Activated naive CD8-positive, alpha-beta T cell treated with anti-CD3 and anti-CD28 coated beads, Interleukin-2, amount 50 U/mL, for 24 hours (primary cell): ENCODE measurements at places on chromosomes 11 and 22.

- no peak overlapping the region for H3K27ac ChIP-seq
- no peaks in the 10 kb centered on the region for H3K4me1 ChIP-seq
- no peak overlapping the region for H3K4me3 ChIP-seq
These were observed 227.1 kb upstream of the CCDC179 start for GRCh38 chr11:23087407-23087806.

GRCh38 chr22:37588546-37589215, 8.8 kb upstream of the LGALS2 start:
- no peak for DNase-seq
- H3K27ac ChIP-seq, result no peak overlapping the region
- no peak overlapping the region for H3K4me3 ChIP-seq
- H3K27me3 ChIP-seq, result peaks cover 2% of the 10 kb centered on the region
- H3K4me1 ChIP-seq, result peaks cover 8% of the 10 kb centered on the region

DNA sequence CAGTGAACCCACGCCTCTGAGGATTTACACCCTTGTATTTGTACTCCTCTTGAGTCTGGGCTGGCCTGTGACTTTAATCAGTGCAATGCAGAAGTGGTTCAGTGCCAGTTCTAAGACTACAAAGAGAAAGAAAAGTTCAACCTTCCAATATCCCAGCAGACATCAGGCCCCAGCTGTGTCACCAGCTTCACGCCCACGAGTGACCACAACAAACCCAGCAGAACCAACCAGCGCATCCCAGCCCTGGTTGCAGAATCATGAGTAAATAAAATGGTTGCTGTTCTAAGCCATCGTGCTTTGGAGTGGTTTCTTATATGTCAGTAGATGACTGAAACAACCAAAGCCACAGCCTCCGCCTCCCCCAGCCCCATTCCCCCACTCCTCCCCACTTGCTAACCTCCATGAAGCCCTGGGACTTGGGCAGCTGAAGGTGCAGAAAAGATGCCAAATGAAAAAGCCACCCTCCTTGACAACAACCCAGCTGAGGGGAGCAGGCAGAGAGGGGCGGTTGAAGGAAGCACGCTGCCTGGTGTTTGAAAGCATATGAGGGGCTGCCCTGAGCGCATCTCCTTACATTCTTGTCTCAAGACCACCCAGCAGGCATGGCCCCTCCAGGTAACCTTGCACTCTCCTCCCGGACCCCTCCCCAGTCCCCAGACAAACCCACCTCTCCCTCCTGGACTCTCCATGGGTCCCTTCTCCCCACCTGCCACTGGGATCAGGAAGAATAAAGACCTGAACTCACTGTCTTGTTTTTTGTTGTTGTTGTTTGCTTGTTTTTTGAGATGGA, 20.9 kb downstream of the TSKU start:
- peak overlapping the region; percentile 61 for H3K27ac ChIP-seq
- peaks cover 33% of the 10 kb centered on the region for H3K4me1 ChIP-seq
- H3K36me3 ChIP-seq, result no peaks in the 10 kb centered on the region
- peak; percentile 74 for DNase-seq
- peaks cover 34% of the 10 kb centered on the region for H3K27me3 ChIP-seq
- H3K4me3 ChIP-seq, result no peak overlapping the region

DNA sequence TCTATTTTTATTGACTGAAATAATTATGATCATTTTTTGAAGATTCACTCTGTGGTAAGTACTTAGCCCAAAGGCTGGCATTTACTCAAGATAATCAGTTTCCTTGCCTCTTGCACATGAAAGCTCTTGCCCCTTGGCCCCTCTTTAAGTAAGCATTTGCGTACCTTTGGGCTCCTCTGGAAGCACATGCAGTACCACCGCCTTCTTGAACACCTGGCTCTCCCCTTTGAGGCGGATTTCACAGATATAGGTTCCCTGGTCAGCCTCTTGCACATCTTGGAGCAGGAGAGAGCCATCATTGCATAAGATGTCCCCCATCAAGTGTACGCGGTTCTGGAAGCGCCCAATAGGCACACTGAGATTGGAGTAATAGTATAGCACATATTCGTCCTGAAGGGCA, 14.5 kb downstream of the JAML start:
- H3K36me3 ChIP-seq, result peaks cover 82% of the 10 kb centered on the region
- no peak for DNase-seq
- H3K27ac ChIP-seq, result no peak overlapping the region
- peaks cover 52% of the 10 kb centered on the region for H3K4me1 ChIP-seq
- no peaks in the 10 kb centered on the region for H3K27me3 ChIP-seq
- peak overlapping the region; percentile 34 for H3K4me3 ChIP-seq

DNA sequence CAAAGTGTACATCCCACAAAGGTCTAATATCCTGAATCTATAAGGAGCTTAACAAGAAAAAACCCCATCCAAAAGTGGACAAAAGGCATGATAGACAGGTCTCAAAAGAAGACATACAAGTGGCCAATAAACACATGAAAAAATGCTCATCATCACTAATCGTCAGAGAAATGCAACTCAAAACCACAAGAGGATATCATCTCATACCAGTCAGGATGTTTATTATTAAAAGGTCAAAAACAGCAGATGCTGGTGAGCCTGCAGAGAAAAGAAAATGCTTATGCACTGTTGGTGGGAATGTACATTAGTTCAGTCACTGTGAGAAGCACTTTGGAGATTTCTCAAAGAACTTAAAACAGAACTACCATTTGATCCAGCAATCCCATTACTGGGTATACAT, 12.7 kb downstream of the LGALS12 start:
- H3K36me3 ChIP-seq, result no peaks in the 10 kb centered on the region
- no peaks in the 10 kb centered on the region for H3K27me3 ChIP-seq
- no peak for DNase-seq
- no peak overlapping the region for H3K4me3 ChIP-seq
- H3K27ac ChIP-seq, result no peak overlapping the region

- H3K4me3 ChIP-seq, result no peak overlapping the region
- no peak overlapping the region for H3K27ac ChIP-seq
- peaks cover 10% of the 10 kb centered on the region for H3K27me3 ChIP-seq
- peaks cover 25% of the 10 kb centered on the region for H3K4me1 ChIP-seq
- no peaks in the 10 kb centered on the region for H3K36me3 ChIP-seq
These were observed 82.8 kb upstream of the NARS2 start for GRCh38 chr11:78657441-78657840.

DNA sequence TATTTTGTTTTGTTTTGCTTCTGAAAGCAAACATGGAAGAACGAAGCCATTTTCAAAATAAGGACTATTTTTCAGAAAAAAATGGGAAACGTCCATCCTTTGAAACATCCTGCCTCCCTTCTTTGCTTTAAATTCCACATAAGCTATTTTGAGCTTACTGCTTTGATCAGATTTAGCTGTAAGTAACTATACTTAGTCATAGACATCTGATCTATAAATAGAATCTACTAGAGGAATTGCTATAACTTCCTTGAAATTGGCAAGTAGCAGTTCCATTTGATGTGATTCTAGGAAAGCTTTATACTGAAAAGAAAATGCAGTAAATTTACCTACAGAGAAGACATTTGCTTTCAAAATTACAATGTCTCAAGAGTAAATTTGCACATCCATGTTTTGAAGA, 305.8 kb downstream of the TTC28 start:
- H3K4me1 ChIP-seq, result peaks cover 4% of the 10 kb centered on the region
- H3K27me3 ChIP-seq, result no peaks in the 10 kb centered on the region
- no peak overlapping the region for H3K27ac ChIP-seq
- no peak for DNase-seq
- no peaks in the 10 kb centered on the region for H3K36me3 ChIP-seq

GRCh38 chr11:117871160-117871559, 5.3 kb downstream of the FXYD6 start:
- peaks cover 30% of the 10 kb centered on the region for H3K27me3 ChIP-seq
- H3K4me1 ChIP-seq, result peaks cover 29% of the 10 kb centered on the region
- no peak for DNase-seq
- no peak overlapping the region for H3K27ac ChIP-seq

GRCh38 chr11:44377121-44377520, 67.2 kb upstream of the ALX4 start:
- H3K27me3 ChIP-seq, result peaks cover 11% of the 10 kb centered on the region
- H3K4me1 ChIP-seq, result no peaks in the 10 kb centered on the region
- no peaks in the 10 kb centered on the region for H3K36me3 ChIP-seq
- no peak overlapping the region for H3K27ac ChIP-seq
- no peak overlapping the region for H3K4me3 ChIP-seq

DNA sequence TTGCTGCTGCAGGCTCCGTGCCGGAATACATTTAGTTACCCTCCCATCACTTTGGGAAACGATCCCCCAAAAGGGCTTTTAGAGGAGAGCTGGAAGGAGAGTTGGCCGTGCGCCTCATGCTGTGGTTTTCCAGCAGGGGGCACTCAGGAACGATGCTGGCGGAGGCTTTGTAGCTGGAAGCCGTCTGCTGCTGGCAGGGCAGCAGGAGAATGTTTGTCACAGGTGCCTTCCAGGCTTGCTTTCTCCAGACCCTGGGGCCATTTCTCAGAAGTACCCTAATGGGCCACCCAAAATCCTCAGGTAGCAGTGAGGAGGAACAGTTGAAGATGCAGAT, 30.0 kb upstream of the CABP7 start:
- no peak overlapping the region for H3K4me3 ChIP-seq
- no peaks in the 10 kb centered on the region for H3K27me3 ChIP-seq
- H3K4me1 ChIP-seq, result no peaks in the 10 kb centered on the region
- peak; percentile 44 for DNase-seq
- H3K27ac ChIP-seq, result no peak overlapping the region

GRCh38 chr11:63670433-63671321, 499 bp downstream of the ATL3 start:
- DNase-seq, result peak; percentile 48
- peaks cover 3% of the 10 kb centered on the region for H3K36me3 ChIP-seq
- peak overlapping the region; percentile 81 for H3K4me3 ChIP-seq
- H3K27me3 ChIP-seq, result no peaks in the 10 kb centered on the region
- H3K4me1 ChIP-seq, result peaks cover 53% of the 10 kb centered on the region
- H3K27ac ChIP-seq, result peak overlapping the region; percentile 82

DNA sequence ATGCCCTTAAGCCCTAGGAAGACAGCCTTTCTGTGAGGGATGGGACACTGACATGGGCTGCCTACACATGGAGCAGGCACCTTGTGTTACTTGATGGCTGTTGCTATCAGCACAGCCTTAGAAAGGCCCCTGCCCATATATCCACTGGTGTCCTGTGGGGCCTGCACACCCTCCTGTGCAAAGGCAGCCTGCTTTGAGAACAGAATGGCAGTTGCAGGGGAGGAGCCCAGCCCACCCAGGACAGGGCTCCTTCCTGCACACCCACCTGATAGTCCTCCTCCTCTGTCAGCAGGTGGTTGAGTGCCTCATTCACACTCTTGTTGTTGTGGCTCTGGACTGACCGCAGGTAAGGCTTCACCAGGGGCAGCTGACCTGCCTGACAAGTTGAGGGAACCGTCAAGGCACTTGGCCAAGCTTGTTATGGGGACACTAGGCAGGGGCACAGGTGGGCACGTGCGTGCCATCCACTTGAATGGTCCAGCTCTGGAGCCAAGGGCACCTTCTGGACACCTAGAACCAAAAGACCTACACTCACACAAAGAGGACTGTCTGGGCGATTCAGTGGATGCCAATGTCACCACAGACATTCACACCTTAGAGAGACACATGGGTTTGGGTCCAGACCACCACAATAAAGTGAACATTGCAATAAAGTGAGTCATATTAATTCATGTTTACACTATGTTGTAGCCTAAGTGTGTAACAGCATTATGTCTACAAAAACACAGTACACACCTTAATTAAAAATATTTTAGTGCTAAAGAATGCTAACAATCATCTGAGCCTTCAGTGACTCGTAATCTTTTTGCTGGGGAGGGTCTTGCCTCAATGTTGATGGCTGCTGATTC, 9.4 kb upstream of the SLC25A1 start:
- no peak for DNase-seq
- no peaks in the 10 kb centered on the region for H3K4me1 ChIP-seq
- no peaks in the 10 kb centered on the region for H3K36me3 ChIP-seq
- no peaks in the 10 kb centered on the region for H3K27me3 ChIP-seq
- H3K4me3 ChIP-seq, result no peak overlapping the region
- no peak overlapping the region for H3K27ac ChIP-seq

DNA sequence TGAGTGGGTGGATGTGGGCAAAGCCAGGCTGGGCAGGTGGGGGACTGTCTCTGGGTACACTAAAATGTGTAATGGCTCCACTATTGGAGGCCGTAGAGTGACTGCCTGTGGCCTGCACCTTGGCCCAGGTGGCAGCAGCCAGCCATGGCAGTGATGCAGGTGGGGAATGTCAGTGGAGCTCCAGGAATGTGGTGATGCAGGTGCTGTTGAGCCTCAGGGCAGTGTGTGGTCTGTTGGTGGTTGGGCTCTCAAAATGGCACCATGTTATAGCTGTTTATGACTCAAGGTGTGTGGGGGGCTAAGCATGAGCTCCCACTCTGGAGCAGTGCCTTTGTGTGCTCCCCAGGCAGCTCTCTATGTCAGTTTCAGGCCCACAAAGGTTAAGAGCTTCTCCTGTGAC, 40.2 kb upstream of the CCDC90B start:
- peaks cover 20% of the 10 kb centered on the region for H3K27me3 ChIP-seq
- H3K27ac ChIP-seq, result no peak overlapping the region
- H3K36me3 ChIP-seq, result no peaks in the 10 kb centered on the region
- H3K4me3 ChIP-seq, result no peak overlapping the region
- no peaks in the 10 kb centered on the region for H3K4me1 ChIP-seq

GRCh38 chr11:74559110-74559933, 33.1 kb upstream of the POLD3 start:
- no peak for DNase-seq
- H3K36me3 ChIP-seq, result no peaks in the 10 kb centered on the region
- H3K4me3 ChIP-seq, result no peak overlapping the region
- H3K4me1 ChIP-seq, result no peaks in the 10 kb centered on the region
- peaks cover 4% of the 10 kb centered on the region for H3K27me3 ChIP-seq
- no peak overlapping the region for H3K27ac ChIP-seq

- no peaks in the 10 kb centered on the region for H3K36me3 ChIP-seq
- no peak overlapping the region for H3K4me3 ChIP-seq
- H3K4me1 ChIP-seq, result no peaks in the 10 kb centered on the region
- H3K27ac ChIP-seq, result no peak overlapping the region
- H3K27me3 ChIP-seq, result peaks cover 11% of the 10 kb centered on the region
These were observed 71.2 kb downstream of the KIRREL3 start for GRCh38 chr11:126929179-126930061.

GRCh38 chr11:19055016-19055415, 5.5 kb downstream of the MRGPRX2 start:
- peaks cover 9% of the 10 kb centered on the region for H3K27me3 ChIP-seq
- H3K27ac ChIP-seq, result no peak overlapping the region

DNA sequence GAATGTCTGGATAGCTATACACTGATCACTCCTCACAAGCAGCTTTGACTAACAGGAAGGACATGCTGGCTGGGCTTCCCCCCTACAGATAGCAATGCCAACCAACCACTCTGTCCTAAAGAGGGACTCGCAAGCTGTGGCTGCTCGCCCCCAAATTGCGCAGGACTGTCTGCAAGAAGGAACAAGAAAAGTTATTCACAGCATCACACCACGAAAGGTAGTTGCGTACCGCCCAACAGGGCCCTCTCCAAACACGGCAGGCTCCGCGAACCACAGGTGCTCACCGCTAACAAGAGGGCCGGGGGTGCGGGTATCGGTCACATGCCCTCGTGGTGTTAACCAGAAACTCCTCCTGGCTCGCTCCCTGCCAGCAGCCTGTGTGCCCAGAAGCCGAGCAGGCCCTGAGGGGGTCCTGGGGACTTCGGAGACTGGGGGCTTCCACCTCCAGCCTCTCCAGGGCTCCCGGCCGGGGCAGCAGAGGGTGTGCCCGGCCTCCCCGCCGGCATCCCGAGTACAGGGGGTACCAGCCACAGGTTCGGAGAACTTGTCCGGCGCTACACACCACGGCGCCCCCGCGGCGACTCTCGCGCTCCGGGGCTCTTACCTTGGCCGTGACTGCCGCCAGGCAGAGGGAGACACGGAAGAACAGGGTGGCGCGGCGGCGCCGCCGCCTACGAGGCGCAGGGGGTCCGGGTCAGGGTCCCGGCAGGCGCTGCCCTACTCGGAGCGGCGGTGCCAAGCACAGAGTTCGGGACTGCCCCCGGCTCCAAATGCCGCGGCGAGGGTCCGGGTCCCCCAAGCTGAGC, 682 bp downstream of the LARGE1 start:
- DNase-seq, result peak; percentile 6
- no peak overlapping the region for H3K27ac ChIP-seq
- H3K4me1 ChIP-seq, result peaks cover 27% of the 10 kb centered on the region
- H3K4me3 ChIP-seq, result peak overlapping the region; percentile 69
- H3K36me3 ChIP-seq, result peaks cover 2% of the 10 kb centered on the region
